ENCODE measurements at places on chromosomes 16 and 17.

GRCh38 chr16:22397464-22397863 is 23.0 kb upstream of the CDR2 start:
- DNase-seq, result no peak

GRCh38 chr16:50302472-50303005 is 36.2 kb downstream of the ADCY7 start:
- DNase-seq, result no peak

DNA sequence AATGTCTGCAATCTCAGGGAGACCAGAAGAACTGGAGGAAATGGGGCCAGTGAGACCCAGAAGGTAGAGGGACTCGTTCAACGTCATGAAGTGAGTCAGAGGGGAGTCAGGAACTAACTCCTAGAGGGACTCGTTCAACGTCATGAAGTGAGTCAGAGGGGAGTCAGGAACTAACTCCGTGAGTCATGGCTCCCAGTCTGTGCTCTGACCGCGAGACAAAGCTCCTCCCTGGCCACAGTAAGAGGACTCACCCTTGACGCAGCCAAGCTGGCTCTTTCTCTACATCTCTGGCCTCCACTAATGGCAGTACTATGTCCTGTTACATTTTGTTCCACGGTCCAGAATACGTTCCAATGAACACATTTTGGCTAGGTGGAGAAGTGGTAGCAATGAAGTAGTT is 902.5 kb downstream of the KCNJ2 start:
- no peak for DNase-seq

DNA sequence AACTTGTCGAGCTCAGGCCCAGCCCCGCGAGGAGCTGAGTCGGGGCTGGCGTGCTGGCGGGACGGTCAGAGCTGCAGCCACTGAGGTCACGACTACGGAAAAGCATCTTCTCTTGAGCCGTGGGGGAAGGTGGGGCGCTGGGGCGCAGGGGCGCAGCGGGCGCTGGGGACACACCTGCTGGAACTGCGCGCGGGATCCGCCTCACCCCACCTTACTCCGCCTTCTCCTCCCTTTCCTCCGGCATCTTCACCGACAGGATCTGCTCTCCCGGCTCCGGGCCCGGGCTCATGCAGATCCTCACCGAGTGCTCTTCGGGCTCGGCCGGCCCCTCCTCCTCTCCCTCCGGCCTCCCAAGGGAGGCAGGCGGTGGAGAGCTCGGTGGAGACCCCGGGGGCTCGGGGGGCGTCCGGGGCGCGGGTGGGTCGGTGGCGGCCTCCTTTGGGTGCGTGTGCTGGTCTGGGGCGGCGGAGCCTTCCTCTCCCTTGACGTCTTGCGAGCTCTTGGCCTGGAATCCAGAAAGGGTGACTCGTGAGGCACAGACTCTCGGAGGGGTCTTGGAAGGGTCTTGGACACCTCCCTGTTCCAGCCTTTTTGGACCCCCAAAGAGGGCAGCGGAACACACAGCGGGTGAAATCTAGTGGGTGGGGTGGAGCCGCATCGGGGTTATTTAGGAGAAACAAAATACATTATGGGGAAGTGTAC is 81.8 kb upstream of the KIFC3 start:
- no peak for DNase-seq

- peak; percentile 78 for DNase-seq
Observed at GRCh38 chr16:19284207-19284606, 1.3 kb upstream of the CLEC19A start.

DNA sequence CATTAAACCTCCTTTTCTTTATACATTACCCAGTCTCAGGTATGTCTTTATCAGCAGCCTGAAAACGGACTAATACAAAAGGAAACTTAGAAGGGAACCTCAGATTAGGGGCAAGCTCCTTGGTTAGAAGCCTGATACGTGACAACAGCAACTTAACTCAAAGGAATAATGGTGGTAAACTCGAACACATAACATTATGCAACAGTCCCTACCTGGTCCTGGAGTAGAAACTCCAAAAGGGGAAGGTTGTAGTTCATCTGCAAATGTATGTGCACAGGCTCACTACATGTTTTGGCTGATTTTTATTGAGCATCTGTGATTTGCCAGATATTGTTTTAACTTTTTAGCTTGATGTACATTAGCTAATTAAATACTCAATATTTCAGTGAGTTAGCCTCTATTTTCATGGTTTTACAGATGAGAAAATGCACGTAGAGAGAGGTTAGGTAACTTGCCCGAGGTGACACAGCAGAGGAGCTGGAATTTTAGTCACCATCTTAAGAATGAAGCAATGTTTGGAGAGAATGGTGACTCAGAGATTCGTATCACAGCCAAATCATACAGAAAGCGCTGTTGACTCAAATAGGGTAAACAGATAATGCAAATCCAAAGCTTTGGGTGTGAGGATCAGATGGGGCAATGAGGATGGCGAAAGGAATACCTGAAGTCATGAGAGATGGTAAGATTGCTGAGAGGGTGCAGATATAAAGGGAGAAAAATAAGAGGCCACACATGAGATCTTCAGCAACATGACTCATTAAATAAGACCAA is 194.9 kb upstream of the RBFOX1 start:
- peak; percentile 66 for DNase-seq

- DNase-seq, result no peak
Observed at GRCh38 chr17:72587156-72587555, 466.3 kb downstream of the SOX9 start.

DNA sequence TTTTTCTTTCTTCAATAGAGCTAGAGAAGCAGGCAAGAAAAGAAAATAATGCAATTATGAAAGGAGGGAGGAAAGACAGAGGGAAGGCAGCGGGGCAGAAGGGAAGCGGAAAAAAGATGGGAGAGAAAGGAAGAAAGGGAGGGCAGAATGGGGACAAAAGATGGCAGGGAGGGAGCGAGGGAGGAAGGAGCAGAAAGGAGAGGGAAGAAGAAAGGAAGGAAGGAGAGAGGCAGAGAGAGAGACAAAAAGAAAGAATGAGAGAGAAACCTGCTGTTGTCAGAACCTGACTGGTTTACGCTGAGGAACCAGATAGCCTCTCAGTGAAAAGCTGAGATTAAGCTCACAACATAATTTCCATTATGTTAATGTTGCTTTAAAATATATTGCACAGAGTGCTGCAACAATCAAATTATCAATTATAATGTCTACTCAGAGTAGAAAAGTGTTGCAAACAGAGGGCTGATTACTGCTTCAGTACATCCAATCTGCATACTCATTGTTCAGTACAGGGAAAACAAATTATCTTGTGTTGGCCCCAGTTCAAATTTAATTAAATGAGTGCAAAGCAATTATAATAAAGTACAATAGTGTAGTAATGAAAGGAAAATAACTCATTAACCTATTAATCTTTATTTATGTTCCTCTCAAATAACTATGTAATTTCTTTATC is 32.0 kb upstream of the TOX3 start:
- DNase-seq, result no peak

GRCh38 chr17:32551186-32551955 is 64.6 kb downstream of the CDK5R1 start:
- no peak for DNase-seq

DNA sequence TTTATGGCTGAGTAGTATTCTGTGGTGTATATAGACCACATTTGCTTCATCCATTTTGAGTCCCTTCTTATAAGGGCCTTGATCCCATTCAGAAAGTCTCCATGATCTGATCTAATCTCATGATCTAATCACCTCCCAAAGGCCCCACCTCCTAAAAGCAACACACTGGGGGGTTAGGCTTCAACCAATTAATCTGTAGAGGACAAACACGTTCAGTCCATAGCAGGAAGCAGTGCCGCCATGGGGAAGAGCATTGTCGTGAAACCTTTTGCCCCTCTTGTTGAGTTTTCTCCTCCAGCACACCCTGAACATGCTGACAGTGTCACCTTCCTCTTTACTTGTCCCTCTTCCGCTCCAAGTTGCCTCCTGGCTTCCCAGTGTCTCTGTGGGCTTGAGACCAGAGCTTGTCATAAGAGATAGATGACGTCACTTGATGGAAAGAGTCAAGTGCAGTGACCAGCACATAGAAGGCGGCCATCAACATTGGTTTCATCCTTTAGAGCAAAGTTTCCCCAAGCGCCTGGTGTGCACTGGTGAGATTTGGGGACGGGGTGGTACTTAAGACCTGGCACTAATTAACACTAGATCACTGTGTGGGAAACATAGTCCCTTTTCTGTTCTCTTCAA is 74.1 kb downstream of the PRKCB start:
- DNase-seq, result no peak

GRCh38 chr16:47141773-47142485 is 1.8 kb downstream of the NETO2 start:
- peak; percentile 76 for DNase-seq

GRCh38 chr17:29050176-29050575 is 7.2 kb downstream of the PIPOX start:
- no peak for DNase-seq

DNA sequence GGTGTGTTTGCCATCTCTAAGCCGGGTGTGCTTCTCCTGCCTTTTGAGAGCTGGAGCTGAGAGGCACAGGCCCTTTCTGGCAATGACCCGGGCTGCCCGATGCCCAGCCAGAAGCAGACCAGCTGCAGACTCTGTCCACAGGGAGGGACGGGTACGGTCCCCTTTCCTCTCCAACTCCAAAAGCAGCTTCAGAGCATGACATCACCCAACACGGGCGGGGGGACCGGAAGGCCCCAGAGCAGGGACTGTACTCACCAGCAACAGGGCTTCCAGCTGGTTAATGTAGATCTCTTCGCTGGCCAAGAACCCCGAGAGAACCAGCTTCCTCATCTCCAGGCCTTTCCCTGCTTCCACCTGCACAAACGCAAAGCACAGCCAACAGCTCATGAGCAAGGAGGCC is 79.4 kb downstream of the ABR start:
- DNase-seq, result no peak

DNA sequence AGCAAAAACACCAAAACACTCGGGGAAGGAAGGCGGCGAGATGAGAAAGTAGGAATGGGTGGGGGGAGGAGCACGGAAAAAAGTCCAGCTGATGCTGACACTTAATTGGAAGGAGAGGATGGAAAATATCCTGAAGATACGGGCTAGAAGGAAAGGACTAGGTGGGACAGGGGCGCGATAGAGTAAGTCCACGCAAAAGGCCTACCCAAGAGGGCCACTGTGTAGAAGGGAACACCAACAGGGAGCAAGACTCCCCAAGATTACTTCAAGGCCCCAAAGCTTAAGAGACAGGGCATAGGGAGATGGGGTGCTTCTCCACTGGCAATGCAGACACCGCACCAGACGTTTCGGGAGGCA is 736 bp downstream of the APPBP2 start:
- DNase-seq, result no peak

DNA sequence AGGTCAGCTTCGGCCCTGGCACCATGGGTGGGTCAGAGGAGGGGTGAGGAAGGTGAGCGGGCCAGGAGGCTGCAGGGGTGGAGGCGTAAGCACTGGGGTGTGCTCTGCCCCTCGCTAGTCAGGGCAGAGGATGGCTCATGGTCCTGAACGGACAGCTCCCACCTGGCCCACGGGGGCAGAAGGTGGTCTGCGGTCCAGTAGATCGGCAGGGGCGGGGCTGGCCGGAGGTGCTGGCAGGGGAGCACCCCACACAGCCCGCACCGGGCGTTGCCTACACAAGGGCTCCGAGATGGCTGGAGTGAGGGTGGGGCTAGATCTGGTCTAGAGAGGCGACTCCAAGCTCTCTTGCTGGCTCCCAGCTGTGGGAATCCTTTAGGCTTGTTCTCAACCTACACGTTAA is 8.2 kb downstream of the NPTX1 start:
- no peak for DNase-seq

GRCh38 chr16:59048876-59049275 is 314.8 kb upstream of the GOT2 start:
- no peak for DNase-seq

GRCh38 chr16:57500578-57501111 is 14.4 kb upstream of the DOK4 start:
- DNase-seq, result no peak

DNA sequence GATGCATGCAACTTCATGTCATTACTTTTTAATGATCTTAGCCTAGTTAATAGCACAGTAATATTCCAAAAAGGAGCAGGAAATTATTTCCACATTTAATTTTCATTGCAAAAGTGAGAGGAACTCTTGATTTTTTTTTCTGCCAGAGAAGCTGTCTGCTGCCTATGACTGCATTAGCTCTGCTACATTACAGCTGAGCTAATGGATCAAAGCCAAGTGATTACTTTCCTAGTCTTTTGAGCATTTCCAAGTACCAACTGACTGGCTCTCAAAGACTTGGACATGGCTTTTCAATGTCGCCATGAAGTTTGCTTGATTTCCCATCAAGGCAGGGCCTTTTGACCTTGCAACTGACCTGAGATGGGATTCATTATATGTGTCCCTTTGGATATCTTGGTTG is 356.6 kb upstream of the XYLT1 start:
- no peak for DNase-seq

GRCh38 chr17:60695960-60696359 is 18.3 kb downstream of the BCAS3 start:
- DNase-seq, result no peak

- DNase-seq, result no peak
Observed at GRCh38 chr16:87958632-87959031, 7.4 kb downstream of the BANP start.

DNA sequence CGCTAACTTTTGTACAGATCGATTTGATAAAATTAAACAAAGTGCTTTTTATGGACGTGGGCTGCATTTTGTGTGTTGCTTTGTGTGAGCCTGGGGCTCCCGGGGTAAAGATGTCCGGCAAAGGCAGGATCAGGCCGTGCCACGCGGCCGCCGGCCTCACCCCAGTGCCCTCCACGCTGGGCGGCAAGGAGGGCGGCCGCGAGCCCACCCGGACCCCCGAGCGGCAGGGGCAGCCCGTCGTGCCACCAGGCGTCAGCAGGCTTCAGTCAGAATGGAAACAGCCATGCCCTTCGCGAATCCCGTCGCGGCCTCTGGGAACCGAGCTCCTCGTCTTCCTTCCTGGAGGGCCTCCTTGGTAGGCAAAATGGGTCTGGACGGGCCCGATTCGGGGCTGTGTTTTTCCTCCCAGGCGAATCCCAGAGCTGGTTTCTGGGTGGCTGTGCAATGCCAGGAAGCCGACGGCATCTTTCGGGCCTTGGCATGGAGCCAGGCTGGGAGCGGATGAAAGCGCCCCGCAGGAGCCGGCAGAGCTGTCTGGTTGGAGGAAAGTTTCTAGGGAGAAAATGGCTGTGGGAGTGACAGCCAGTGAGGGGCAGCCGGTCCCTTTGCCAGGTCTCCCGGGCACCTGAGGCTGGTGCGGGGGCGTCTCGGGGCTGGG is 5.5 kb downstream of the SOX8 start:
- no peak for DNase-seq

DNA sequence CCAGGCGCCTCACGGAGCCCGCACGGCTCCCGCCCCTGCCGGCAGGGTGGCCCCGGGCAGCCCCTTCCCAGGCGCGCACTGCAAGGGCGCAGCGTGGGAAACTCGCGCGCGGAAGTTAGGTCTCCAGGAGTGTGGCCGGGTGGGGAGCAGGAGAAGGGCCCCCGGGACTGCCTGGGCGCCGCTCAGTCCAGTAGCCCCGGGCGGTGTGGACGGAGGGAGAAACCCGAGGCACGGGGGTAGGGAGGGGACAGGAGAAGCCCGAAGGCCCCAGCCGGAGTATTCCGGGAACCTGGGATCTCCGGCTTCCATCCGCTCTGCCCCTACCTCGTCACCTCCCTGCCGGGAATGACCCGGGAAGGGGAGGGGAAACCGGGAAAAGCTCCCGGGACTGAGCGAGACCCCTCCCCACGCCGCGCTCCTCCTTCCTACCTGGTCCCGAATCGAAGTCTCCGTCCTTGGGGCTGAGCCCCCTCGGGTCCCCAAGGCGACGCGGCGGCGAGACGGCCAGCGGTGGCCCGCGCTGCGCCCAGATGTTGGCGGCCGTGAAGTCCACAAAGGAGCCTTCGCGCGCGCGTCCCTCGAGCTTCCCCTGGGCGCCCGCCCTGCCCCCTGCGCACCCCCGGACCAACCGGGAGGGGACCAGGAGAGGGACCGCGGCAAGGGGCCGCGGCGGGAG is 418 bp downstream of the SOCS3 start:
- DNase-seq, result no peak
